ENCODE measurements at places on chromosomes 6 and 20.

GRCh38 chr6:20313051-20313450 is 88.6 kb upstream of the E2F3 start:
- DNase-seq = no peak

GRCh38 chr6:140236732-140237131 is 862.3 kb upstream of the CITED2 start:
- DNase-seq = no peak

DNA sequence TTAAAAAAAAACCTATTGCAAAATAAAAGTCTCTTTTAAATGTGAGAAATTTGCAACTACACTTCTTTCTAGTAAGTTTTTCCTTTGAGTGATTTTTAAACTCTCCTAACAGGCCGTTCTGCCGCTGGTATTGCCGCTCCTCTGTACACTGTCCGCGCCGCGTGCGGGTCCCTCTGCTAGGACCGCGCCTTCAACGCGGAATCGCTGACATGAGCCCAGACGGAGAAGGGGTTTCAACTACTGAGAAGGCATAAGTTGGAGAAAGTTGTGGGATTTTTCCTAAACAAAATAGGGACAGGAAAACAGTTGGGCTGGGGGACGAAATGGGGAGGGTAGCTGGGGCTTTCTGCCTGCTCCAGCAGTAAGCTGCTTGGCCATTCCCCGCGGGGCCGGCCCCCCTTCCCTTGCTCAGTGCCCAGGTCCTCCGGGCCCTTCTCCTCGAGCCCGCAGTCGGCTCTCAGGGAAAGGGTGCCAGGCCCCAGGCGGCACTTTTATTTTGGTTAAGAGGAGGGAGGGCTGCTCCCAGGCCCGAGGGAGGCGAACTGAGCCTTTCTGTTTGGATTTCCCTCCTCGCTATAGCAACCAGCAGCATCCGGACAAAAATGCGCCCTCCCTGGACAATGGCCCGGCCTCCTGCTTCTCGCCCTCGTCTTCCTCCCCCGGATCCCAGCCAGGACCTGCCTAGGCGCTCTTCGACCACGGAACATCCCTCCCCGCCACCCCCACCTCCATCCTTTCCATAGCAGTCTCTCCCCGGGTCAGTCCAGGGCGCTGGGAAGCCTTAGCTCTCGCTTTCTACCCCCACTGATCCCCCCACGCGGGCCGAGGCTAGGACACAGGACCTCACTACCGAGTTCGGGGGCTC is 6.8 kb upstream of the POU3F2 start:
- peak; percentile 84 for DNase-seq

- DNase-seq = no peak
Measured at GRCh38 chr6:106966229-106966628, 8.3 kb downstream of the CD24 start.

DNA sequence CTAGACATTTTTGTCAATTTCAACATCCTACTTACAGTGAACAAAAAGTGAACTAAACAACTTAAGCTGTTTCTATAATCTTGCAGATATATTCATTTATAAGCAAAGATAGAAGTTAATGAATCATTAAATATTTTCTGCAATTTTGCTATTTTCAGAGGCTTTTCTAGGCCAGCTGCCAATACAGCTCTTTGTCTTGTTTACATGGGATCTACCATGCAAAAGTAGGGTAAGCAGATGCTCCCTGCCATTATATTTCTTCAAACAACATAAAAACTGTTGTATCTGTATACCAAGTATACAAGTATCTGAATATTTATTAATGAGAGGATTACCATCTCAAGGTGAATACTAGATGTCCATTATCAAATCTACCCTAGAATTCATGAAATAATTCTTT is 15.4 kb downstream of the PNISR start:
- no peak for DNase-seq

DNA sequence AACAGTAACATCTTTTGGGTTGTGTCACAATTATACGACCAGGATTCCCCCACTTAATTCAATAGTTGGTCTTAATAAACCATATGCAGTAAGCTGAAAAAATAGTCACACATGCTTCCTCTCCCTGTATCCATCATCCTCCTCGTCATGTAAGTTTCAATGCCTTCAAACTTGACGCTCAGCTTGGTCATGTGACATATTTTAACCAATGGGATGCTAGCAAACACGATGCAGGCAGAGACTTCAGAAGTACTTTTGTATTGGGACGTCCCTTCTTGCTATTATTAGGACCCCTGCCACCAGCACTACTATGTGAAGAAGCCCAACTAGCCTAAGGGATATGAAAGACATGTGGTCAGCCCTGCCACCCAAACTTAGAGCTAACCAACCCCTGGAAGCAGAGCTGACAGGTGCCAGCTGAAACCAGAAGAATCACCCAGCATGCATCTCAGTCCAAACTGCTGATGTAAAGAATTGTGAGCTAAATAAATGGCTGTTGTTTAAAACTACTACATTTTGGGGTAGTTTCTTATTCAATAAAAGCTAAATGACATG is 49.3 kb downstream of the CGA start:
- DNase-seq = no peak

DNA sequence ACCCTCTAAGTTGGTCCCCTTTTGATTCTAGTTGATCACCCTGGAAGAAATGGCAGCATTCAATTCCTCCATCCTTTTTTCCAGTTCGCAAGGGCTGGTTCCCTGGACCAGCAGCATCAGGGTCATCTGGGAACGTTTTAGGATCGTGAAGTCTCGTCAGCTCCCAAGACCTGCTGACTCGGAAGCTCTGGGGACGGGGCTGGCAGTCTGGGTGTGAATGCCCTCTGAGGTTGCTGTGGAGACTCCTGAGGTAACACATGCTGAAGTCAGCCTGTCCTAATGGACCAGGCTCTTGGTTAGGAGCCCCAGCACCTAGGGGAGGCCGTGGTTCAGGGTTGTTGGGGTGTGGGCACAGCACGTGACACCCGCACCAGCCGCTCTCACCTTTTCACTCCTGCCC is 164.1 kb downstream of the SYNDIG1 start:
- DNase-seq = no peak

DNA sequence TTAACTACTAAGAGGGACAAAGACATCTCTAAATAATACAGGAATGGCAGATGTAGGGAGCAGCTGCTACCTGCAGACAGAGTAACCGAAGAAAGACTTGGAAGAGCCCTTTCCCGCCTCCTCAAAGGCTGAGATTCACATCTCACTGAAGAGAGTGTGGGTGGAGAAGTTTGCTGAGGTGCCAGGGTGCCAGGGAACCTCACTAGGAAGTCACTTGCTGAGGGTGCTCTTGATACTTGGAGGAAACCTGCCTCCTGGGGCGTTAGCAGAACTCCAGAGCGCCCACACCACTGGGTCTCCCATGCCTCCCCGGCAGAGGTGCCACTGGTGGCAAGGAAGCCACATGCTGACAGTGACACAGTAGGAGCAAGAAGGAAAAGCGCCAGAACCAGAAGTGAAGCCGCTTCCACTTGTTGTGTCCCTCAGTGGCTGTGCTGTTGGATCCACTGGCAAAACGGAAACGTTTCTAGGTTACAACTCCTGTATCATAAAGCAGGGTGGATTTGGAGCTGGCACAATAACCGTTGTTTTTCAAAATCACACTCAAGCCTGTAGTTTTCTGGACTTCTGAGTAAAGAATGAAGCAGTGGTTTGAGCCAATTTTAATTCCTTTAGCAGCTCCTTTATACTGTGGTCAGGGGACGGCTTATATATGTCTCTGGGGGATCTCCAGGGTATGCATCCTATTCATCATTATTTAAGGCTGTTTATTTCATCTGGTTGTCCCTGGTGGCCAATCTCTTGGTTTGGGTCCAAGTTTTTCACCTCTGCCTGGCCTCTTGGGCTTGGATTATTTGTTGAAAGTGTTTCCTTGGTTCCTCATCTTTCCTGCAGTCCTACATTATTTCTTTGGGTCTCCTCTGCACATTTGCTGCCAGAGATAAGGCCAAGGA is 64.5 kb downstream of the CDC5L start:
- DNase-seq = no peak

GRCh38 chr6:3165631-3166534 is 8.5 kb upstream of the TUBB2A start:
- DNase-seq = no peak

GRCh38 chr20:7980332-7981046 is 39.1 kb downstream of the TMX4 start:
- DNase-seq = no peak

- no peak for DNase-seq
Measured at GRCh38 chr6:112802144-112802543, 455.0 kb downstream of the RFPL4B start.

DNA sequence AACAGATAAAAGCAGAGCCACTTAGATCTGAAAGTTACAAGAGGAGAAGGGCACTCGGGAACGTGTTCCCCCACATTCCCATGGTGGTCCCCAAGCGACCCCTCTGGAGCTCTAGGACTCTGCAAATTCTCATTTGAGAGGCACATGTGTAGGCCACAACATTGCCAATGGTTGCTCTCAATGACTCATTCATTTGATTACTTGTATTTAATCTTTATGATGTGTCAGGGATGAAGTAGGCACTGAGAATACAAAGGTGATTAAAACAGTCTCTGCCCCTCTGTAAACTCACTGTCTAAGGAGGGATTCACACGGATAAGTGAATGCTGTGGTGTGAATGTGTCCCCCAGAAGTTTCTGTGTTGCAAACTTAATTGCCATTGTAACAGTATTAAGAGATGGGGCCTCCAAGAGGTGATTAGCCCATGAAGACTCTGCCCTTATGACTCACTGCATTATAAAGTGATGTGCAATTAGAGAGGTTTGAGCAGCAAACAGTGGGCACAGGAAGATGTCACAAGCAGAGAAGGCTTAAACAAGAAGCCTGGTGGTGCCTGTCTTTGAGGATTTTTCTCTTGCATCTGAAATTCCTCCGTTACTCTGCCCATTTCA is 34.0 kb upstream of the TRAM2 start:
- no peak for DNase-seq

DNA sequence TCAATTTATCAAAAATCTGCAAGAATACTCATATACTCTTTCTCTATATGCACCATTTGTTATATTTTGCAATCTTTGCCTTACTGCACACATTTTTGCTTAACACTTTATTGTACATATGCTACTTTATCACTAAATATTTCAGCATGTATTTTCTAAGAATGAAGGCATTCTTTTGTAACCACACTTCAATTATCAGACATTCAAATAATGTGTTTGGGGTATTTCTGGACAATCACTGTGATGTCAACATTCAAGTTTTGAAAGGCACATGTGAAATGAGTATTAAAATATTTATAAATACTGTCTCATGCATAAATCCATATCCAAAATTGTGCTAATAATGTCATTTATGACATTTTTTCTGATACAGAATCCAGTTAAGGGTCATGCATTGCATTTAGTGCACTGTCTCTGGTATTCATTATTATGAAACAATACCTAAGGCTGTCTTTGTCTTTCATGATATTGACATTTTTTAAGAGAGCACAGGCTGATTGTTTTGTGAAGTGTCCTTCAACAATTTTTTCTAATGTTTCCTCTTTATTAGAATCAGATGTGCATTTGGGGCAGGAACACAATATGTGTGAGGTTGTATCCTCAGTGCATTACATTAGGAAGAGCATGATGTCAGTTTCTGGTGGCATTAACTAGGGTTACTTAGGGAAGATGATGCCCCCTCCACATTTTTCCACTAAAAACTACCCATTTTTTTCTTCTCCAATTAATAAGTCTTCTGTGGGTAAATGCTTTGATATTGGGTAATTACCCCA is 105.7 kb downstream of the MTFR2 start:
- DNase-seq = no peak

- no peak for DNase-seq
Measured at GRCh38 chr6:160172704-160173103, 51.1 kb downstream of the SLC22A1 start.

GRCh38 chr20:36666181-36666740 is 20.3 kb upstream of the SLA2 start:
- no peak for DNase-seq

DNA sequence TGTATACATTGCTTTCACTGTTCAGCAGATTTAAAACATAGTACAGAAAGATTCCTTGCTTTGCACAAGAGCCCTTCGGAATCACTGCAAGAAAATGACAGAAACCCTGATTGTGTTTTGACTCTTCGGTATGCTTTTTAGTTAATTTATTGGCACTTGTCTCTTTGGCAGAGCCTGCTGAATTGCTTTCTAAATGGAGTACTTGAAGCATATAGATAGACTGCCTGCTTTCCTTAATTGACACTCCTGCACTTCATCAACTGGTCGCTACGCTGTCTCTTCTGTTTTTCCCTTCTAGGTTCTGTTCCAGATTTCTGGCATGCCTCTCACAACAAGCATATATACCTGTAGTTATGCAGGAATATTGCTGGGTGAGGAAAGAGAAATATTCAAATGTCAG is 22.4 kb upstream of the RBM24 start:
- no peak for DNase-seq

DNA sequence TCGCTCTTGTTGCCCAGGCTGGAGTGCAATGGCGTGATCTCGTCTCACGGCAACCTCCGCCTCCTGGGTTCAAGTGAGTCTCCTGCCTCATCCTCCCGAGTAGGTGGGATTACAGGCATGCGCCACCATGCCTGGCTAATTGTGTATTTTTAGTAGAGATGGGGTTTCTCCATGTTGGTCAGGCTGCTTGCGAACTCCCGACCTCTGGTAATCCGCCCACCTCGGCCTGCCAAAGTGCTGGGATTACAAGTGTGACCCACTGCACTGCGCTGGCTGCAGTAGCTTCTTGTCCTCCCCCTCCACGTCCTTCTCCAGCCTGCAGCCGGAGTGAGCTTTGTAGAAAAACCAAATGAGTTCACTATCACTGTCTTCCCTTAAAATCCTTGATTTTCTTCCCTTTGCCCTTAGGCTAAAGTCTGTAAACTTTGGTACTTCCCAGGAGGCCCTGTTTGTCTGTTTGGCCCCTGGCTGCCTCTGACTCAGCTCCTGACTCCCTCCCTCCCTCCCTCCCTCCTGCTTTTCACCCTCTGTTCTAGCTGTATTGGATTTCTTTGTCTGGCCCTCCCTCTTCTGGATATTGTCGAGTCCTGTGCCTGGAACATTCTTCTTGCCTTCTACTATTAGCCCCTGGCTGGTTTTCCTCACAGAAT is 12.9 kb downstream of the PARD6B start:
- DNase-seq = peak; percentile 48

DNA sequence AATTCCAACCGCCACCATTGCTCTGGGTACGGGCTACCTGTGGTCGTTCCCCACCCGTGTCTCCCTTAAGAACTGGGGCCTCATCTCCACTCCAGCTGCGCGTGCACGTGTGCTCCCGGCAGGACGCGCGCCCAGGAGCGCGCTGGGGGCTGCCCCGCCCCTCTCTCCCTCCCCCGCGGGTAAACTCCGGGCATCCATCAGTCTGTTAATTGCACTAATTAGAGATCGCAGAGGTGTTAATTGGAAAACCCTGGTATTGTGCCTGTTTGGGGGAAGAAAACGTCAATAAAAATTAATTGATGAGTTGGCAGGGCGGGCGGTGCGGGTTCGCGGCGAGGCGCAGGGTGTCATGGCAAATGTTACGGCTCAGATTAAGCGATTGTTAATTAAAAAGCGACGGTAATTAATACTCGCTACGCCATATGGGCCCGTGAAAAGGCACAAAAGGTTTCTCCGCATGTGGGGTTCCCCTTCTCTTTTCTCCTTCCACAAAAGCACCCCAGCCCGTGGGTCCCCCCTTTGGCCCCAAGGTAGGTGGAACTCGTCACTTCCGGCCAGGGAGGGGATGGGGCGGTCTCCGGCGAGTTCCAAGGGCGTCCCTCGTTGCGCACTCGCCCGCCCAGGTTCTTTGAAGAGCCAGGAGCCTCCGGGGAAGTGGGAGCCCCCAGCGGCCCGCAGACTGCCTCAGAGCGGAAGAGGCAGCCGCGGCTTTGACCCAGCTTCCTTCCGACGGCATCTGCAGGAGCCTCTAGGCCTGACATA is 14.4 kb downstream of the FOXP4 start:
- no peak for DNase-seq

- peak; percentile 87 for DNase-seq
Measured at GRCh38 chr6:28985462-28986164, 19.5 kb downstream of the ZNF311 start.

GRCh38 chr20:44969300-44969894 is 3.1 kb downstream of the STK4 start:
- no peak for DNase-seq
